Fibroblast of villous mesenchyme (primary cell): ENCODE measurements at places on chromosomes 5 and 9.

DNA sequence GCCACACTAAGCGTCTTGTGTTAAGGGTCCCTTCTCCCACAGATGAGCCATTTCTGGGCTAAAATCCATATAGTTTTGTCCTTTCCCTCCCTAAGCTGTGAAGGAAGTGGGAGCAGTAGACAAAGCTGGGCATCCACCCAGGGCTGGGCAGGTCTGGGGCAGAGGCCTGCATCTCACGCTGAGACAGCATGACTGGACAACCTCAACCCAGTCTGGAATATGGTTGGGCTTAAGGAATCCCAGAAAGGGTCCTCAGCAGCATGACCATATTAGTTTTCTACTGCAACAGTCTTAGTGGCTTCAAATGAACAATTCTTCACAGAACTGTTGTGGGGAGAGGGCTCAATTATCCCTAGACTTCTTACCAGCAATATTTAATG, 173.8 kb downstream of the AUH start:
- DNase-seq, result no peak

- no peak for DNase-seq
These were observed 273.4 kb downstream of the DENND1A start for GRCh38 chr9:123656565-123656964.

DNA sequence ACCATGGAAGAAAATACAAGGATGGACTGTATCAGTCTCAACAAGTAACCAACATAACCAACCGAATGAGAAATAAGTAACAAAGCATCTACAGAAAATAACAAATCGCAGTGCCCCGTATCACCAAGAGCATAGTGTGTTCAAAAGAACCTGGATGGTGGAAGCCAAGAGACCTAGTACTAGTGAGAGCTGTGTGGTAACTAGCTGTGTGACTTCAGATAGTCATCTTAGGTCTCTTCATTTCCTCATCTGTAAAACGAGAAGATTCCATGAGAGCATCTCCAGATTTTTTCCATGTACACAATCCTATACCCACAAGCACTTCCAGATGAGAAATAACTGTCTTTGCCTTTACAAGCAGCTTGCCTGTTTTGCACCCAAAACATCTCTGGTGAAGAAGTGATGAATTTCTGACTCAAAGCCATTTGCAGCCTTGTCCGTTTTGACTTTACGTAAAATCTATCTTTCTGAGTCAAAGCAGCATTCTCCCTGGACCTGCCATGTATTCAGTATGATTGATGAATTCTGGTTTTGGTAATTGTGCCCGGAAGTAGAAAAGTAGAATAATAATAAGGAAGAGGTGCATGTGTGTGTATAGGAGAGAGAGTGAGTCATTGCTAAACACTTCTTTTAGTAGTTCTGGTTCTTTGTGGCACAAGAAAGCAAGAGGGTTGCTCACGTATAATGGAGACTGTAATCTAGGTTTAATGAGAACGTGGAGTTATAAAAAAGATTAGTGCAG, 41.0 kb downstream of the AOPEP start:
- DNase-seq, result no peak

DNA sequence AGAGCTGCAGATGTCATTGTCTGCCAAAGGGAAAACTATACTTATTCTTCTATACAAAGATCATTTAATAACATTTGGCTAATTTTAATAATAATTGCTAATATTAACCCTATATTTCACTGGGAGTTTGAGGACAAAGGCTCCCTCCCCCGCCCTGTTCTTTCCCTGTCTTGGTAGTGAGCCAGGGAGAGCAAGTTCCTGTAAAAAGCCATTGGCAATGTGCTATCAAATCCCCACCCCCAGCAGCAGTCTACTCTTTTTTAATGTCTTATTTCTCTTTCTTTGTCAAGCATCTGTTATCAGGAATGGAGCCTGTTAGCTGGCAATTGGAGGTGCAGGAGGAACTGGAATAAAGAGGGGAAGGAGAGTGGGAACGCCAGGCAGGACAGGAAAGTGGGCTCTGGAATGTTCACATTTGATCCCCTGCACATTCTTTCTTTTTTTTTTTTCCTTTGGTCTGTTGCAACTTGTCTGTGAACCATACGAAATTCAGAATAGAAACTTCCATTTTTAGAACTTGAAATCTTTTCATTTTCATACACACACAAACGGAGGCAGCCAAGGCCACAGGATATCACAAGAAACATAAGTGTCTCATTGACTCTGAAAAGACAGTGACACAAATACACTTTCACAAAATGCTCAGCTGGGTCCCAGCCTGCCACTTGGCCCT, 664.8 kb upstream of the ZNF608 start:
- peak; percentile 13 for DNase-seq

DNA sequence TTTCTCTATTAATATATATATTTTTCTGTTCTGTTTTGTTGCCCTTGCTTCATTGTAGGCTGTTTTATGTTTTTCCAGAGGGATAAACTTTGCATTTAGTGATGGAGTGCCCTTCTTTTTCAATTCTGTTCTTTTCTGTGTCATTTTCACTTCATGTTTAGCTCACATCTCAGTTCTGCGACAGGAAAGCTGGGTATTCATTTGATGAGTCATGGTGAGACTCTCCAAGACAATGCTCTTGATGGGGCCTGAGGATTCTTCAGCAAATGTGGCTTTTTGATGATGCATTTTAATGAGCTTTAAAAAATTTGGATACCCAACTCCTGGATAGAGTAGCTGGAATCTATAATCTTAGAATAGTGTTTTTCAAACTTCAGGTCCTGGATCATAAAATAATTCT, 56.5 kb upstream of the SPATA31D4 start:
- DNase-seq, result no peak

- DNase-seq, result no peak
These were observed 261.6 kb downstream of the BNC2 start for GRCh38 chr9:16608906-16609305.

GRCh38 chr5:54756301-54756700, 229.1 kb downstream of the ESM1 start:
- DNase-seq, result no peak

GRCh38 chr9:751137-752051, 90.1 kb upstream of the DMRT1 start:
- DNase-seq, result no peak

GRCh38 chr5:14348142-14348541, 205.0 kb downstream of the TRIO start:
- peak; percentile 24 for DNase-seq

DNA sequence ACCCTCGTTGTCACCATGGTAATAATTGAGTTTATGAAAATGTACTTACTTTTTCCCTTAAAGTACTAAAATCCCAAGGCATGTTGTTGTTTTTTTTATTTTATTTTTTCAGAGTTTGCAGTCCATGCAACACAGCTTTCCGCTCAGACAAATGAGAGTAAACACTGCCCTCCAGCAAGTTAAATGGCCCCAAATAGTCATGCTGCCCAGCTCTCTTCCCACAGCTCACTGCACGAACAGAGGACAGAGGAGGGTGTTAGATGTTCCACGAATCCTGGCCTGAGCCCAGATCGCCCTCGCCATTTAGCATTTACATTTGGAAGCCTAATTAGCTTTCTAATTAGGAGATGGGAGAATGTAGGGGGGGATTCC, 1.9 kb downstream of the NIM1K start:
- DNase-seq, result no peak

DNA sequence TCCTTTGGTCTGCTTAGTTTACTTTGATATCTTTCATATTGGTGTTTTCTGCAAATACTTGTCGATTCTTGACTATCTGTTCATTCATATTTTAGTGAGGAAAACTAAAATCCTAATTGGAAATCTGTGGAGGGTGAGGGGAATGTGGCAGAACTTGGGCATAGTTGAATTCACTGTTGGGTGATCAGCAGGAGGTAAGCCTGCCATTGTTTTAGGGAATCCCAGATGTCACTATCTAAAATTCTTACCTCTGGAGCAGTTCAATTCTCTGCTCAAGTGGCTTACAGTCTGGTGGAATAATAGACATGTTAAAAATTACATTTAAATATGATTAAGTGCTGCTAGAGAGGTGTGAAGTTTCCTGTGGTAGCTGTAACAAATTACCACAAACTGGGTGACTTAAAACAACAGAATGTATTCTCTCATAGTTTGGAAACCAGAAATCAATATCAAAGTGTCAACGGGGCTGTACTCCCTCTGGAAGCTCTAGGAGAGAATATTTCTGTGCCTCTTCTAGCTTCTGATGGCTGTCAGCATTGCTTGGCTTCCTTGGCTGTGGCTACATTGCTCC, 90.3 kb upstream of the GCNT4 start:
- DNase-seq, result no peak

GRCh38 chr5:61822584-61822983, 483.4 kb upstream of the KIF2A start:
- DNase-seq, result no peak

GRCh38 chr5:90855296-90856010, 296.9 kb downstream of the ADGRV1 start:
- no peak for DNase-seq

- DNase-seq, result no peak
These were observed 10.9 kb downstream of the ZCCHC10 start for GRCh38 chr5:133015466-133015865.

DNA sequence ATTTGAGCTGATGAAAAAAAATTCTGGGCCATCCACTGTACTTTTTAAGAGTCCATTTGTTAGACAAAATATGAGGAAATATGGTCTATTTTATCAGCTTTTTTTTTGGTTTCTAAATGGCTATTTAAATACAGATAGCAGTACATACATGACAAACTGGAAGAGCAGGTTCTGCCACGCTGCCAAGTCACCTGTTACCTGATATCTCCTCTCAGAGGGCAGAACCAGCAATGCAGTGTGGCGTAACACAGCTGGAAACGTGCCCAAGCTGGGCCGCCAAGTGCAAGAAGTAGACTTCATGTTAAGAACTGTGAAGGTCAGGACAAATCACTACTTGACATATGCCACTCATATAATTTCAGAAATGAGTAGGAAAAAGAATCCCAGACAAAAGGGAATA, 8.1 kb downstream of the MCIDAS start:
- DNase-seq, result no peak

- peak; percentile 63 for DNase-seq
These were observed 87.6 kb upstream of the RPS23 start for GRCh38 chr5:82365744-82366228.

GRCh38 chr5:149671544-149671943, 58.6 kb upstream of the PPARGC1B start:
- no peak for DNase-seq

GRCh38 chr9:69834591-69835184, 14.1 kb downstream of the CFAP95 start:
- DNase-seq, result no peak

DNA sequence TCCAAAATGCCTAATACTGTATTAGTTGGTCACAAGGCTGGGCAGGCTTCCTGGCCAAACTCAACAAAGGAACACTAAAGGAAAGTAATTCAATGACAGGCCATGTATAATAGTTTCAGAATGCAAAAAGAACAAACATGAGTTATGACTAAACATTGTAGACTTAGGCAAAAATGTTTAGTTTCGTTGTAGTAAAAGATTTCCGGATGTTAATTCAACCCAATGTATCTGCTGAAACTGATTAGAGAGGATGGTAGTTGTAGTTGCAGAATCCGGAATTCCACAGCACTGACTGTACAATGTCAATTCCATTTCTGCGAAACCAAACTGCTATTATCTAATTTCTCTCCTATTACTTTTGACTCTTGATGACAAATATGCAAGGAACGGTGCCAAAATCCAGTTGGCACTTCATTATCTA, 117.9 kb upstream of the FST start:
- DNase-seq, result peak; percentile 80

DNA sequence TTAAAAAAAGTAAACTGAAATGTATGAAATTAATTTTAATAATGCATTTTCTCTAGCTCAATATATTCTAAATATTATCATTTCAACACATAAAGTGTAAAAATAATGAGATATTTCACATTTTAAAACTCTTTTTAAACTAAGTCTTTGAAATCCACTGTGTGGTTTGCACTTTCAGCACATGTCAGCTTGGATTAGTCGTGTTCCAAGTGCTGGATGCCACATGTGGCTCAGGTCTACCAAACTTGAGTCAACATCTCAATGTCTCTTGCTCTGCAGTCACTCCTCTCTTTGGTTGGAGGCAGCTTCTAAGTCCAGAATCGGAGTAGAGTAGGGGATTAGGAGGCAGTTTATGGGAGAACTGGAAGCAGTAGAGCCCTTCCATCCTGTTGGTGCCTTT, 173.7 kb upstream of the ANKRD55 start:
- no peak for DNase-seq

DNA sequence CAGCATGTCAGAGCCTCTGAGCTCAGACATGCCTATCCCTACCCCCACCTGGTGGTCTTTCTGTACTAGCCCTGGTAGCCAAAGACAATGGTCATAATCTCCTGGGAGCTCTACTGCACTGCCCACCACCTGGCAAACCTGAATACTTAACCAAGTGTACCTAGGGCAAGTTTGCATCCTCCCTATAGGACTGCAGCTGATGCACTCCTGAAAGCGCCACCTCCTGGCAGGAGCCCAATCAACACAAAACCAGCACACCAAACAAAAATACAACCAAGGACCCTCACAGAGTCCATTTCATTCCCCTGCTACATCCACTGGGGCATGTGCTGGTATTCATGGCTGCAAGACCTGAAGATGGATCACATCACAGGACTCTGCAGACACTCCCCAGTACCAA, 14.8 kb upstream of the FAM174A start:
- no peak for DNase-seq

DNA sequence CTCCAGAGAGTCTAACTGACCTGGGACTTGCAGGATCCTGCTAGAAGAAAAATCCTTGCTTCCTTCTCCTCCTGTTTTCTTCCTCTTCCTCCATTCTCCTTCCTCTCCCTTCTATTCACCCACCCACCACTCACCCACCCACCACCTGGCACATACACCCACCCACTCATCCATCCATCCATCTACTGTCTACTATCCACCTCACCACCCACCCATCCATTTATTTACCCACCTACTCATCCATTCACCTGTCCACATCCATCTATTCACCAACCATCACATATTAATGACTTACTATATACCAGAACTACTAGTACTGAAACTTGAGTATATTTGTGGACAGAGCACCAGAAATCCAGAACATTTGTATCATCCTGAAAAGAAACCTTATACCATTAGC, 49.4 kb downstream of the EHMT1 start:
- no peak for DNase-seq

- no peak for DNase-seq
These were observed 338.4 kb upstream of the TRPC7 start for GRCh38 chr5:136703706-136704105.

- peak; percentile 38 for DNase-seq
These were observed 724 bp downstream of the MACROH2A1 start for GRCh38 chr5:135398160-135398854.

GRCh38 chr5:142287973-142288313, 36.9 kb downstream of the SPRY4 start:
- DNase-seq, result no peak

DNA sequence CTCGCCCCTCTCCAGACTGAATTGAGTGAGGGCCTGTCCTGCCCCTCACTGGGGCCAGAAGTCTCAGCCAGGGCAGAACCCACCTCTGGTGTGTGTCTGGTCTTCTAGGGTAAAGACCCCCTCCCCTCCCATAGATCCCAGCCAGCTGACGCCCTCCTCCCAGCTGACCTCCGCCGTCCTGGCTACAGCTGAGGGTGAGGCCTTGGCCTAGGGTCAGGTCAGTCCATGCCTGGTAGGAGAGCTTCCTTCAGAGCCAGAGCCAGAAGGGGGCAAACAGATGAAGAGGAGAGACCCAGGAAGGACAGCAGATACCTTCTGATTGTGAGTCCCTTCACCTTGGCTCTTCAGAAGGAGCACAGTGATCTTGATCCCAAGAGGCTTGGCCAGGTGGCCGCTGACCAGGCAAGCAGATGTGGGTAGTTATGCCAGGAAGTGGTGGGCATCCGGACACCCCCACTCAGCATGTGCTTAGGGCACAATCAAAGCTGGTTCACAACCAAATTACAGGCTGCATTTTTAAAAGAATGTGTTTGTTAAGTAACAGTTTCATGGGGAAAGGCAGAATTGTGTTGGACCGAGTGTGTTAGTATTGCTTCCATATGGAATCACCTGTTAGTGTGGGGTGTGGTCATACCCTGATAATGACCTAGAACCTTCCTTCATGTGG, 29.9 kb downstream of the JADE2 start:
- DNase-seq, result no peak
